ENCODE measurements at places on chromosomes 6 and 20.
A peak's percentile ranks its signal among the peaks of the same experiment; 100 is the strongest.

DNA sequence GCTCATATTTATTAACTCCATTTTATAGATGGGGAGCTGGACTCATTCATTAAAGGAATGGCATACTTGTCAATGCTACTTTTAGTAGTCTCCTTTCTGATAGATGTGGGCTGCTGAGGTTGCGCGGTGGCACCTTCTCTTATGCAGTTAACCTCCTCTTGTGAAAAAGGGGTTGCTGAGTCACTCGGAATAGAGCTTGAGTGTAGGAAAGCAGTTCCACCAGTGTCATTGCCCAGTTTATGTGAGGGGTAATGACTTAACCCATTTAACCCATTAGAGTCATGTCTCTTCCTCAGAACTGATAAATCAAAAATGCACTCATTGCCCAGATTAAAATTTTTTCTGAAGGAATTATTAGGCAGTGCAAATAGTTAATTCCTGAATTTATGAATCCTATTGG lies 6.3 kb downstream of the MAPK14 start:
- peak; percentile 79 for DNase-seq

- no peak for DNase-seq
Measured at GRCh38 chr20:25087186-25087929, 5.4 kb upstream of the VSX1 start.

- DNase-seq: no peak
Measured at GRCh38 chr20:53389516-53390300, 203.9 kb downstream of the ZNF217 start.

DNA sequence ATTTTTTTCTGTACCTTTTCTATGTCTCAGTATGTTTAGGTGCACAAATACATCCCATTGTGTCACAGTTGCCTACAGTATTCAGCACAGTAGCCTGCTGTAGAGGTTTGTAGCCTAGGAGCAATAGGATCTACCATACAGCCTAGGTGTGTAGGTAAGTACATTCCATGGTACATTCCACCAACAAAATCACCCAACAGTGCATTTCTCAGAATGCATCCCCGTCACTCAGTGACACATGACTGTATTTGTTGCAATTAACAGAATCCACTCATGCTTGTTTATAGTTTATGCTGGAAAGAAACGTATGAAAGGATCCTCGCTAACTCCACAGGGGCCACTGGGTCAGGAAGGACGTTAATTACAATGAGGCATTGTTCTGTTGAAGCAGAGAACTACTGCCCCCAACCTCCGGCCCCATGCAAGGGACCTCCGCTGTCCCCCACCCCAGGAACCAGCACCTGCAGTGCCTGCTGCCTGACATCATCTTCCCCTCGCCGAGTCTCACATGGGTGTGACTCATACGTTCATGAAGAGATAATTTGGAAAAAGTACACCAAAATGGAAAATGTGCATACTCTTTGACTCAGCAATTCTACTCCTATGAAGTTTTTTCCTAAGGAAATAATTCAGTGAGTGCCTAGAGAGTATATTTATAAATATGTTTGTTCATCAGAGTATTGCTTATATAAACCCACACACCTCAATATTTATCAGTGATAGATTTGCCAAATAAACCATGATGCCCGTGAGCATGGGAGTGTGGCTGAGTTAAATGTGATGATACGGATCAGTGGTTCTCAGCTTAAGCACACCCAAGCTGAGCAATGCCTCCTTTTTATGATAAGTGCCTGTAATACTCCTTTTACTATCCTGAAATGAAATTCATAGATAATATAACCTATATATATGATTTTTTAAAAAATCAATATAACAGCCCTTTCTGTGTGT lies 156.4 kb upstream of the ECI2 start:
- DNase-seq: no peak

- DNase-seq: no peak
Measured at GRCh38 chr20:11437090-11437489, 480.6 kb upstream of the BTBD3 start.

DNA sequence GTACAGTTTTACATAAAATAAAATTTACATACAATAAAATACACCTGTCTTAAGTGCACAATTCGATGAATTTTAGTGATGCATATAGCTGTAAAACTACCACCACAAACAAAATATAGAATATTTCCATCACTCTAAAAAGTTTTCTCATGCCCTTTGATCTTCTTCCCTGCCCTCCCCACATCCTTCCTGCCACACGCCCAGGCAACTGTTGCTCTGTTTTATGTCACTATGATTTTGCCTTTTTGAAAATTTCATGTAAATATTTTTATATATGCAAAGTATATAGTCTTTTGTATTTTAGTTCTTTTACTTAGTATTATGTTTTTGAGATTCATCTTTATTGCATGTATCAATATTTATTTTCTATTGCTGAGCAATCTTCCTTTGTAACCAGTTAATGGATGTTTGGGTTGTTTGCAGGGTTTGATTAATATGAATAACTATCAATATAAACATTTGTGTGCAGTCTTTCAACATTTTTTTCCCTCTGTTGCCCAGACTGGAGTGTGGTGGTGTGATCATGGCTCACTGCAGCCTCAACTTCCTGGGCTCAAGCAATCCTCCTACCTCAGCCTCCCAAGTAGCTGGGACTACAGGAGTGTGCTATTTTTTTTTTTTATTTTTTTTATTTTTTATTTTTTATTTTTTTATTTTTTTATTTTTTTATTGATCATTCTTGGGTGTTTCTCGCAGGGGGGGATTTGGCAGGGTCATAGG lies 23.8 kb upstream of the SAMHD1 start:
- DNase-seq: no peak

DNA sequence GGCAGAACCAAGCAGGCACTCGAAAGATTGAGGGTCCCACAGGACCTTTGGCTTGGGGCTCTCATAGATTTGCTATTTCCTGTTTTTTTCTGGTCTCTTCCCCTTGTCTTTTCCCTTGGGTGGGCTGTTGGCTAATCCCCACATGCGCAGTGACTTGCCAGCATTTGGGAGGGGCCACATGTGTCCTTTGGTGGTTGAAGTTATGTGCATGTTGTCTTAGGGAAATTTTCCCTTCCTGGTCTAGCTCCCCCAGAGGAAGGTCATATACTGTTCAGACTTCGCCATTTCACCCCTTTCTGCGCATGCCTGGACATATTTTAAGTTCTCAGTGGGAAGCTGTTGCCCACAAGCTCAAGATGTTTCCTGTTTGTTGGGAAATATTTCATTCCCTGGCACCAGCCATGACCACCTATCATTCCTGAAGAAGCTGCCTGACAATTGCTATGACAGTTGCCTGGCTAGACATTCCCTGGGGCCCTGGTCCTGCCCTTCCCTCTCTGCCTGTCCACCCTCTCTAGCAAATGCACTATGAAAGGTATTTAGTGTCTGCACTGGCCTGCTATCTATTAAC lies 156.2 kb upstream of the THBS2 start:
- no peak for DNase-seq
